ENCODE measurements at places on chromosomes 7 and 10. TPM values are rescaled to one million over a fixed set of nuclear protein-coding genes. Genes with fewer than 3 reads are reported as not detected.

DNA sequence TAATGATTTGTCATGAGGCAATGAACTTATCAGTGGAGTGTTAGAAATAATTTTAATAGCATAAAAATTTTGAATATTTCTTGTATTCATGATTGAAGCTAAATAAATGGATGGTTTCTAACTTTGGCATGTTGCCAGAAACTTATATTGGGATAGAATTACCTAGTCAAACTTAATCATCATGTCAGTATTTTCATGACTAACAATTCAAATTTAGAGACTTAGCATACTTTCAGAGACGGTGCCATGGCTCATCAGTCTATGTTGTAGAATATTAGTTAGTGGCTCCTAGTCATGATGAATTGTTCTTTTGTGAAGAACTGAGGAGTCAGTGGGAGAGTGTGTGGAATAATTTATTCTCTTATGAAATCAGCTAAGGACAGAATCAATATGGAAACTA, 599.6 kb upstream of the POT1 start:
- no peak overlapping the region for H3K4me3 ChIP-seq
- H3K27ac ChIP-seq: no peak overlapping the region
- H3K36me3 ChIP-seq: no peaks in the 10 kb centered on the region
- no peaks in the 10 kb centered on the region for H3K4me1 ChIP-seq
- no peaks in the 10 kb centered on the region for H3K27me3 ChIP-seq
- DNase-seq: no peak

SVOPL gene
- total RNA-seq: not detected

LRRN3 gene
- total RNA-seq: 1.4 TPM

- no peak overlapping the region for H3K27ac ChIP-seq
- H3K4me3 ChIP-seq: no peak overlapping the region
- DNase-seq: no peak
- peaks cover 9% of the 10 kb centered on the region for H3K27me3 ChIP-seq
- H3K4me1 ChIP-seq: no peaks in the 10 kb centered on the region
Measured at GRCh38 chr7:45106-46090, 147.0 kb upstream of the FAM20C start.

PTPN20 gene
- total RNA-seq: 0.67 TPM
